ENCODE measurements at places on chromosomes 7 and 10. TPM values are rescaled to one million over a fixed set of nuclear protein-coding genes. Genes with fewer than 3 reads are reported as not detected.

GRCh38 chr10:3145366-3145765 is 27.2 kb downstream of the PITRM1 start:
- peaks cover 16% of the 10 kb centered on the region for H3K36me3 ChIP-seq
- H3K27ac ChIP-seq = no peak overlapping the region
- H3K4me3 ChIP-seq = no peak overlapping the region

GRCh38 chr10:72605122-72605521 is 20.8 kb downstream of the MICU1 start:
- no peaks in the 10 kb centered on the region for H3K4me1 ChIP-seq
- no peak overlapping the region for H3K27ac ChIP-seq
- no peak overlapping the region for H3K4me3 ChIP-seq
- H3K36me3 ChIP-seq = no peaks in the 10 kb centered on the region
- no peaks in the 10 kb centered on the region for H3K27me3 ChIP-seq
- no peak for DNase-seq

DNA sequence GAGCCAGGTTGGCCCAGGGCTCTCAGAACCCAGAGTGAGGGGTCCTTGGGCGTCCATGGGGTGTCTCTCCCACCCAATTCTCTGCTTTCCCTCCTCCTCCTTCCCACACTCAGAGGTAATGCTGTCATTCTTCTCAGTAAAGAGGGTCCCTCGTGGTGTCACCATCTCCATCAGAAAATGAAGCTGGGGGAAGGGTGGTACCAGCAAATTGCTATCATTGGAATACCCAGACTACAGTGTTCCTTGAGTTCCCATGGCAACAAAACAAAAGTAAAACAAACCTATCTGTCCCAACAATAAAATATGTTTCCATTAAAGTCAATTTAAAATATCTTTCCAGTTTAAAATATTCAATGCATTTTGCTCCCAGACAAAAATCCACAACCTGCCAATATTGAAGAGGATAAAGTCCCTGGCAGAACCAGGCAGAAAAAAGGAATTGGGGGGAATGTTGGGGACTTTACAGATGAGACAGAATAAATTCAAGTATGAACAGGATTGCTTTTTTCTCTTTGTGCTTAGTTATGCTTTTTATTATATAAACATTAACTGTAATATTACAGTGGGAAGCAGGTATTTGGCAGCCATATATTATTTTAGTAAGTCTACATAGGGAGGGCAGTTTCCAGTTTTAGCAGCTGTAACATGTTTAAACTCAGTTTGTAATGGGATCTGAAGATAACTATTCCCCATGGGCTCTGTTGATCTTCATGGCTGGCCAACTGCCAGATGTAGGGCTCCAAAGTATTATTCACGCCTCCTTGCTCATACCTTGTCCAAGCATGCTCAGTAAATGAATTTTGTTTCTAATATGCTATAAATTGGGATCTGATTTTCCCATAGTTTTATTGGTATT is 182.1 kb downstream of the ARID5B start:
- no peak overlapping the region for H3K4me3 ChIP-seq
- H3K27me3 ChIP-seq = no peaks in the 10 kb centered on the region
- no peak for DNase-seq
- H3K27ac ChIP-seq = peak overlapping the region; percentile 74
- H3K4me1 ChIP-seq = peaks cover 58% of the 10 kb centered on the region

DNA sequence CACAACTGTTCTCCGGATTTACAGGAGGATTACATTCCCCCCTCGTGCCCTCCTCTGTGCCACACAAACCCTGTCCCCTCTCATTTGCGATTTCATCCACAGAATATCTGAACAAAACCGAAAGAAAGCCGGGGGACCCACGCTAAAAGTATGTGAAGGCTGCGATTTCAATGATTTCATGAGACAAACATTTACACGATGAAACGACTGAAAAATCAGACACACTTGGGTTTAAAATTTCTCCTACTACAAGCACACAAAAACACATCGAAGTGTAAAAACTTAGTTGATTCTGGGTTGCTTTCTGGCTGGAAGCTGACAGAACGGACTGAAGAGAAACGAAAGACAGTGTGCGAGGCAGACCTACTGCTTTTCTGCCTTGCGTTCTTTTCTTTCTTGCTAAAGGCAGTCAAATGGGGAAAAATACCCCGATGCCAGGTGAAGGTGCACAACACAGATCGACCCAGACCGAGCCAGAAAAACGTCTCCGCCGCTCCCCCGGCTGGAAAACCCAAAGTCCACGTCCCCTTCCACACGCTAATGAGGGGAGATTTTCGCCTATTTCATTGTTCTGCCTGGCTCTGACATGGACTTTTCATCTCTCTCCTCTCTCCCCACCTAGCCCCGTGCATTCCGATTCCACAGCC is 1.2 kb downstream of the HIPK2 start:
- DNase-seq = peak; percentile 36
- H3K27ac ChIP-seq = peak overlapping the region; percentile 64
- H3K27me3 ChIP-seq = no peaks in the 10 kb centered on the region
- H3K4me3 ChIP-seq = peak overlapping the region; percentile 99

DNA sequence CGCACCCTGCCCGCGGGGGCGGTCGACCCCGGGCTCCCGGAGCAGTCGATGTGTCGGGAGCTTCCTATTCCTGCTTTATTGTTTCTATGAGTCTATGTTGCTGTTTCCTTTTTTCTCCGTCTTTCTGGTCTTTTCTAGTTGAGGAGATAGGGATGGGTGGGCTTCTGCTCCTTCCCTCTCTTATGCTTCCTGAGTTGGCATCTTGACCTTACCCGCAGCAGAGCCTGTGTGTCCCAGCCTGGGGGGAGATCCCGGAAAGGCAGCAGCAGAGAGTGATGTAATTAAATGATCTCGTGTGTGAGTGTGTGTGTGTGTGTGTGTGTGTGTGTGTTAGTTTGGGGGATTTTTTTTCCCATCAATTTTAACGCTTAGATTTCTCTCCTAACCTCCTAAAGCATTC is 486 bp upstream of the SORCS1 start:
- no peaks in the 10 kb centered on the region for H3K36me3 ChIP-seq
- H3K27me3 ChIP-seq = peaks cover 6% of the 10 kb centered on the region
- no peak overlapping the region for H3K27ac ChIP-seq
- no peak for DNase-seq

DNA sequence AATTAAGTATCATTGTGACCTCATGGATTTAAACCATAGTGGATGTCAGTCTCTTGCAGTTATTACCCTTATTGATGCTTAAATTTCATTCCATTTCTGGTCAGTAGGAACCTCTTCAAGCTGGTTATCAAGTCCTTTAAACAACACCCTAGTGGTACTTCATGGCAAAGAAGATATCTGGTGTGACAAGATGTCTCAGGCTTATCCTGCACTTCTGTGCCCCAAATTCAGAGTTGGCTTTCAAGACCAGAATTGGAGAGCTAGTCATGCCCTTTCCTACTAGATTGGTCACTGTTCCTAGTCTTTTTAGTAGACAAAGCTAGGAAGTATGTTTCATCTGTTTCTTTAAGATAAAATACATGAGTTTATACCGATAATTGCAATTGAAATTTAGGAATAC is 54.9 kb downstream of the KMT2E start:
- H3K4me1 ChIP-seq = no peaks in the 10 kb centered on the region
- peaks cover 20% of the 10 kb centered on the region for H3K36me3 ChIP-seq
- no peaks in the 10 kb centered on the region for H3K27me3 ChIP-seq
- H3K4me3 ChIP-seq = no peak overlapping the region
- no peak for DNase-seq
- H3K27ac ChIP-seq = no peak overlapping the region

DNA sequence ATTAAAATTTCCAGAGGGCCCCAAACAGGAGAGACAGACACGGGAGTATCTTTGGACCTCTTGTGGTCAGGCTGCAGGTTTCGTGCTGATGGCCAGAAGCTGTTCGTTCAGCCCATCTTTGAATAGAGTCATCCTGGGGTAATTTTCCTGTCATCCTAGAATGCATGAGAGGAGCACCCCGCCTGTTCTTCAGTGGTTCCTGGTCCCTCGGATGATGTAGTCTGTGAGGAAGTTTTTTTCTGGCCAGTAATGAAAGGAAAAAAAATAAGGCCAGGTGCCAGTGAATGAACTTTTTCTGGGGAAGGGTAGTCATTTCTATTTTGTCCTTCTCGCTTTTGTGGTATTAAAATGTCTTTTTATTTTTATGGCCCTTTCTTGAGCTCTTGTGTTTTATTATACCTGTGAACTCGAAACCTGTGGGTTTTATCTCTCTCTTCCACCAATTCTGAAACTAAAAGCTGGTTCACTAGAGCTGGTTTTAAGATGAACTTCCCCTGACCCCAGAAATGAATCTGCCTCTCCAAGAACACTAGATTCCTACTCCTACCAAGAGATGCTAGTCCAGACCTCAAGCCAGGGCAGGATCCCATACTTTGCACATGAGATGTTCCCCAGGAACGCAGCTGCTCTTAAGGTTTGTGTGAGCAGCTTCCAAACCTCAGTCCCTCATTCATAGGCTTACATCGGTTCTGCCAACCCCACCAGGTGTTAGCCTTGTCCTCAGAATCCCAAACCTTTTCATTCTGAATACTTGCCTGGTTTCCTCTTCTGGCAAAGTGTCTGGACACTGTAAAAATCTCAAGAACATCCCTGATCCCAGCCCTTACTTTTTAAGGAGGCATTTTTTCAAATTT is 15.4 kb upstream of the MEST start:
- H3K4me1 ChIP-seq = peaks cover 11% of the 10 kb centered on the region
- no peaks in the 10 kb centered on the region for H3K27me3 ChIP-seq
- H3K4me3 ChIP-seq = no peak overlapping the region
- DNase-seq = peak; percentile 32
- H3K36me3 ChIP-seq = no peaks in the 10 kb centered on the region

GRCh38 chr7:18534481-18534880 is 38.9 kb downstream of the HDAC9 start:
- no peak for DNase-seq
- no peak overlapping the region for H3K27ac ChIP-seq
- H3K4me3 ChIP-seq = no peak overlapping the region
- H3K36me3 ChIP-seq = no peaks in the 10 kb centered on the region
- H3K27me3 ChIP-seq = no peaks in the 10 kb centered on the region
- H3K4me1 ChIP-seq = no peaks in the 10 kb centered on the region

GRCh38 chr10:58979711-58980110 is 196.7 kb upstream of the PHYHIPL start:
- no peaks in the 10 kb centered on the region for H3K27me3 ChIP-seq
- DNase-seq = no peak
- H3K4me3 ChIP-seq = no peak overlapping the region
- H3K27ac ChIP-seq = no peak overlapping the region

GRCh38 chr10:62072901-62073300 is 171.4 kb downstream of the ARID5B start:
- H3K4me3 ChIP-seq = no peak overlapping the region
- no peak overlapping the region for H3K27ac ChIP-seq
- no peaks in the 10 kb centered on the region for H3K27me3 ChIP-seq
- H3K4me1 ChIP-seq = peaks cover 3% of the 10 kb centered on the region
- no peak for DNase-seq

GRCh38 chr7:98771941-98772603 is 97.7 kb downstream of the TMEM130 start:
- peak; percentile 71 for DNase-seq
- peak overlapping the region; percentile 67 for H3K27ac ChIP-seq
- no peaks in the 10 kb centered on the region for H3K27me3 ChIP-seq
- peak overlapping the region; percentile 17 for H3K4me3 ChIP-seq

DNA sequence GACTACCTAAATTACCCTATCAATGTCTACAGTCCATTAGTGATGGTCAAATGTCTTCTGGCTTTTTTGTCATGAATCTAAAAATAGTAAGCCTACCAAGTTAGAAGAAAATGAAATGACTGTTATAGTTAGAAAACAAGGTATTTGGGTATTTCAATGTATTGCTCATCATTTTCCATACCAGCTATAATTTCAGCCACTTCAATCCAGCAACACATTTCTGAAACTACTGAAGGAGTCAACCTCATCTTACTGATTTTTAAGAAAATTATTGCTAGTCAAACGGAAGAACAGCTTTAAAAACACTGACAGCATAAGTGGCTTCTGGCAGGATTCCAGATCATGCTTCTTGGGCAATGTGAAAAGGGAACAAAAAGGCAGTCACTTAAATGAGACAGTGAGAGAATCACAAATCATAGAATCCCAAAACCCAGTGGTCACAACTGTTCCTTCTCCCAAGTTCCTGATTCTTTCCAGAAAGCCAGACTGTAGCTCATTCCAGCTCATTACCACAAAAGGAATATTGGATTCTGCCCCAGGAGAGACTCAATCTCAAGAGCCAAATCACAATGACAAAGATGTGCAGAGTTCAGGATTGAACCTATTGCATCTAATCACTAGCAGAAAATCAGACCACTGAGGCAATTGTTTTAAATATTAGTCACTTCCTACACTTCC is 61.2 kb upstream of the LRRN3 start:
- H3K4me1 ChIP-seq = no peaks in the 10 kb centered on the region
- peak; percentile 13 for DNase-seq
- H3K36me3 ChIP-seq = no peaks in the 10 kb centered on the region
- no peaks in the 10 kb centered on the region for H3K27me3 ChIP-seq
- no peak overlapping the region for H3K27ac ChIP-seq

DNA sequence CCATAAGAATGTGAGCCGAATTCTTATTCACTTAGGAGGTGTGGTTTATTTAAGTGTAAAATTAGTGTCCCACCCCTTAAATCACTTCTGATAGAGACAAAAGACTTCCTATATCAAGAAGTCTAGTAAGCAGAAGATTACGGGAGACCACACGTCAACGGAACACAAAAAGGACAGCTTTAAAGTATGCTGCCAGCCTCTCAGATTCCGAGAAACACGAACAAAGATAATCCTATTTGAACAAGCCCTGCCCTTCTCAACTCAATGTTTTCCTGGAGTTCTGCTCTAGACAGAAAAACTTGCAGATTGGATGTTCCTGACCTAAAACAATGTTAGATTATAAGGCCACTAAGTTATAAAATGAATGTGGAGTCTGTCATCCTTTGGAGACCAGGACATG is 4.9 kb upstream of the MCU start:
- no peak for DNase-seq
- no peaks in the 10 kb centered on the region for H3K27me3 ChIP-seq
- no peaks in the 10 kb centered on the region for H3K4me1 ChIP-seq
- H3K27ac ChIP-seq = no peak overlapping the region
- H3K36me3 ChIP-seq = no peaks in the 10 kb centered on the region
- no peak overlapping the region for H3K4me3 ChIP-seq

GRCh38 chr7:108166687-108167086 is 36.5 kb upstream of the LAMB4 start:
- no peak for DNase-seq
- H3K4me3 ChIP-seq = no peak overlapping the region
- H3K36me3 ChIP-seq = no peaks in the 10 kb centered on the region

- H3K4me1 ChIP-seq = no peaks in the 10 kb centered on the region
- H3K36me3 ChIP-seq = no peaks in the 10 kb centered on the region
- H3K27ac ChIP-seq = no peak overlapping the region
- H3K4me3 ChIP-seq = no peak overlapping the region
- DNase-seq = no peak
- no peaks in the 10 kb centered on the region for H3K27me3 ChIP-seq
Measured at GRCh38 chr7:128427289-128427891, 17.6 kb upstream of the IMPDH1 start.

- no peak for DNase-seq
- no peaks in the 10 kb centered on the region for H3K36me3 ChIP-seq
- H3K27me3 ChIP-seq = no peaks in the 10 kb centered on the region
- no peak overlapping the region for H3K27ac ChIP-seq
- no peaks in the 10 kb centered on the region for H3K4me1 ChIP-seq
Measured at GRCh38 chr7:129298268-129298893, 73.6 kb downstream of the AHCYL2 start.

CPA2 gene
- total RNA-seq = 1.9 TPM

ACTL6B gene
- total RNA-seq = not detected

C7orf33 gene
- total RNA-seq = not detected

HOXA11 gene
- not detected for total RNA-seq
